ENCODE measurements at places on chromosomes 3 and 15.

DNA sequence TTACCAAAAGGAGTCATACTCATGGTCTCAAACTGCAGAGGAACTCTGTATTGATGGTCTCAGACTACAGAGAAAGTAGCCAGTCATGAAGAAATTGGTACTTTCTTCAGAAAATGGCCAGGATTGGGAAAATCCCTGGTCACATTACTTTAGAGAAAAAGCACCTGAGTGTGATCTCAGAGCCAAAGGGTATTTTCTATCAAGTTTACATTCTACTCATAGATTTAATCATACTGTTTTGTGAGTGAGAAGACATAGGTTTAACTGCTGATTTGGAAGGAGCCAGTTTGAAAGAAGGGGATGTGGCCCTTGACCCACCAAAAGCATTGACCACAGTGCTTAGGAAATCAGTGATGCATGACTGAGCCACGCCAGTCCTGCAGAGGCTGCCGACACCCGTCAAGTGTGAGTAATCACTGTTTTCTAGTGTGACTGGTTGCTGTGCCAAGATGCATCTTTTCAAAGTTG, 203.6 kb downstream of the AKAP13 start:
- no peak for DNase-seq

GRCh38 chr3:12681089-12681942, 17.4 kb upstream of the RAF1 start:
- DNase-seq: no peak

DNA sequence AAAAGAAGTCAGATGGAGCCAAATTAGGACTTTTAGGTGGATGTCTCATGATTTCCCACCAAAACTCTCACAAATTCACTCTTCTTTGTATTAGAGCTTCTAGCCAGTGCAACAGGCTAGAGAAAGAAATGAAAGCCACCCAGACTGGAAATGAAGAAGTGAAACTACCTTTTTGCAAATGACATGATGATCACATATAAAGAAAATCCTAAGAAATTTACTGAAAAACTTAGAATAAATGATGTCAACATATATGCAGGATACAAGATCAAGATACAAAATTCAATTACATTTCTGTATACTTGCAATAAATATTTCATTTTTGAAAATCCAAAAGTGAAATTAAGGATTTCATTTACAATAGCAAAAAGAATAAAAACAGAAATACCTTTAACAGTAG, 110.8 kb downstream of the LRIG1 start:
- DNase-seq: no peak

- no peak for DNase-seq
These were observed 115.8 kb upstream of the PLCL2 start for GRCh38 chr3:16768956-16769355.

DNA sequence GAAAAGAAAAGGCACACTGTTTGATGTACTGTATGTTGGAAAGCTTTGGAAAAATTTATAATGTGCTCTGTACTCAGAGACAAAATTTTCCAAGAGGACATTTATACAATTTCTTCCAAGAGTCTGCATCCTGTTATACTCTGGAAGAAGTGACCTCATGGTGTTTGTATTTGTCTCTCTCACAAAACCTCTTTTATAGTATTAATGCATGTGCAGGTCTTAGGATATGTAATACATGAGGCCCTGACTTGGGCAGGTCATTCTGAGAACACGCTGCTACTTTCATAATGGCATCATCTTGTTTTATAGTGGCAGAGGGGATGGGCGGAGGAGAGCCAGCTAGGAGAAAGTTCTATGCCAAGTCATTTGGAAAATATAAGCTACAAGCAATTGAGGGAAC, 72.0 kb upstream of the P3H2 start:
- no peak for DNase-seq

DNA sequence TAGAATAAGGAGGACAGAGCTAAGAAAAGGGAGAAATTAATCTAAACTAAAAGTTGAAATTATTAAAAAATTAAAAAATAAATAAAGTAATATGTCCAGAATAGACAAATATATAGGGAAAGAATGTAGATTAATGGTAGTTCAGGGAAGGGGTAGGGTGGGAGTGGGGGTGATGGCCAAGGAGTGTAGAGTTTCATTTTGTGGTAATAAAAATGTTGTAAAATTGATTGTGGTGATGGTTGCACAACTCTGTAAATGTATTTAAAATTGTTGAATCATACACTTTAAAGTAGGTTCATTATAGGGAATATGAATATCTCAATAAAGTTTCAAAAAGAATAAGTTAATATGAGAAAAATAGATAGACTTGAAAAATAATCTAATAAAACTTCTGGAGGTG, 21.0 kb upstream of the FNDC3B start:
- no peak for DNase-seq

- no peak for DNase-seq
These were observed 41.5 kb upstream of the RBMS3 start for GRCh38 chr3:29239376-29239775.

GRCh38 chr15:70047386-70048197, 50.1 kb downstream of the TLE3 start:
- DNase-seq: no peak

- no peak for DNase-seq
These were observed 52.3 kb upstream of the UTS2B start for GRCh38 chr3:191382661-191383060.
